Parietal lobe (tissue), 2 donors: ENCODE measurements at places on chromosomes 4 and X. TPM values are rescaled to one million over a fixed set of nuclear protein-coding genes. Genes with fewer than 3 reads are reported as not detected.

Gene ARHGAP4
- 6.9 TPM for total RNA-seq

Gene TMEM144
- 4.4 TPM for total RNA-seq

Gene POU3F4
- total RNA-seq: 18.8 TPM

Gene IL9R
- total RNA-seq: not detected

Gene TKTL1
- 1.9 TPM for total RNA-seq

Gene FAM9C
- total RNA-seq: not detected

Gene SMR3B
- not detected for total RNA-seq

Gene ANKRD50
- 138 TPM for total RNA-seq

Gene TMPRSS11D
- not detected for total RNA-seq

Gene FGG
- total RNA-seq: 0.63 TPM

Gene ABCG2
- total RNA-seq: 15.0 TPM

Gene GPRIN3
- 35.1 TPM for total RNA-seq

Gene MAP7D2
- 10.0 TPM for total RNA-seq
